ENCODE measurements at places on chromosomes 2 and 18. TPM values are rescaled to one million over a fixed set of nuclear protein-coding genes. Genes with fewer than 3 reads are reported as not detected.

The METTL8 gene
- total RNA-seq = 39.6 TPM

The ACMSD gene
- not detected for total RNA-seq

The FAM117B gene
- total RNA-seq = 29.5 TPM

The RSAD2 gene
- 3.7 TPM for total RNA-seq

The EML6 gene
- total RNA-seq = 0.93 TPM

The C2orf80 gene
- total RNA-seq = not detected

DNA sequence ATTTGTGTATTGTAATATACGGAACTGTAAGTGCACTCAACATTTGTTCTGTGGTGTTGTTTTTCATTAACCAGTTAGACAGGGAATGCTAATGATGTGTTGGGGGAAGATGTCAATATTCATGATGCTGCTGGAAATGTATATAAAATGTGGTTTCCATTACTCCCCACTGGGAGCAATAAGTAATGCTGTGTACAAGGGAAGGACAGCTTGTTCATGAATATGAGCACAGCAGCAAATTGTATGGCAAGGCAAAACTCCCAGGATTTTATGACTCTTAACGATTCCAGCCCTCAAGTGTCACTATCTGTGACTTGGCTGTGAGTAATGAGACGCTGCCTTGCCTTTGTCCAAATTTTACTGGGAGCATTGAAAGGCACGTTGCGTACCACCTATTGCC lies 312.4 kb upstream of the DDX18 start:
- no peak for DNase-seq

DNA sequence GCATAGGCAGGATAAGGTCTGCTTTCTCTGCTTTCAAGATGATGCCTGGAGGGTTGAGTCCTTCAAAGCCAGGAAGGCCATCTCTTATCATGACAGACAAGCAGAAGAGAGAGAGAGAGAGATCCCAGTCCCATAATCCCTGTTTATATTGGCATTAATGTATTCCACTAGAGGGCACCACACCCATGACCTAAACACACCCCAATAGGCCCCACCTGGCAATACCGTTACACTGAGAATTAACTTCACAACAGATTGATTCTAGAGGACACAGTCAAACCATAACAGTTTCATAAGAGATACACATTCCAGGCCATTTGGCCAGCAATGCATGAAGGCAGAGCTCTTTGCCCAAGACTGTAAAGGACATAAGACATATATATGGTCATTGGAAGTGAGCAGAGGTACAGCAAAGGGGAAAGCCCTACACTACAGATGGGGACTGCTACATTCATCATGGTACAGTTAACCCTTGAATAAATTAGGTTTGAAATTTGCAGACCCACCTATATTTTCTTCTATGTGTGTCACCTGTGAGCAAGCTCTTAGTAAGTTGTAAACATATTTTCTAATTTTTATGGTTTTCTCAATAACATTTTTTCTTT lies 1516.1 kb downstream of the RPIA start:
- DNase-seq = no peak

GRCh38 chr2:100059638-100060037 lies 82.8 kb downstream of the AFF3 start:
- no peak for DNase-seq

DNA sequence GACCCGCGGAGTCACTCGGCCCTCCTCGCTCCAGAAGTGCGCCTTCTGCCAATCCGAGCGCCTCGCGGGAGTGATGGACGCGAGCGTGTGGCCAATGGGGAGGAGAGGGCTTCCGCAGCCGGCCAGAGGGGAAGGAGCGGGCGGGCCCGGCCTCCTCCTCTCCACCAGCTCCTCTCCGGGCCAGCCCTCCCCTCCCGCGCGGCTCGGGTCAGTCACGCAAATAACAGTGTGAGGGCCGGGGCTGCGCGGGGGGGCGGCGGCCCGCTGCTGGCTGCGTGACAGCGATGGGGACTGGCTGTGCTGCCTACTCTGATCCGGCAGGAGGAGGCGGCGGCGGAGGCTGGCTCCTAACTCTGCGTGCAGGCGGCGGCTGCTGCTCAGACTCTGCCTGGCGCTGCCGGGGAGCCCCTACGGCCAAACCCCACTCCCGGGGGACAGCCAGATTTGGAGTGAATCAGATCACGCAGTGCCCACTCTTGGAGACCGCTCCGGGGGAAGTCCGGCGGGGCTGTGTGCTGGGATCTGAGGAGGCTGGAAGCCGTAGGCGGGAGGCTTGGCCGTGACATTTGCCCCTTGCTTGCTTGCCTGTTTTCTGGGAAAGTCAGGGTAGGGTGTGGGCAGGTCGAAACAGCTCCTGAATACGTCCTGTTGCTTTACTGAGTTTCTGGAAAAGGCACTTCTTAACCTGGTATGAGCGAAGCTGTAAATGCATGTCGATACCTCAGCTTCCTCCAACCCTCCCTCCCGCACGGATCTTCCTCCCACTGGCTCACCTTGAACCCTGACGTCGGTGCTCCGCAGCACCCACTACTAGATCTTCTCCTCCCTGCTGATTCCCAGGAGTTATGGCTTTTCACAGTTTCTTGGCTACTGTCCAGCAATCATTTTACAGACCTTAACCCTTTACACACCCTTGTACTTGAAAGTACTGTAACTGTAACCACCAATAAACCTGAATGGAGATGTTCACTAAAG lies 97.9 kb upstream of the SERTAD2 start:
- DNase-seq = peak; percentile 97

- DNase-seq = no peak
These were observed 32.2 kb downstream of the FN1 start for GRCh38 chr2:215403441-215404347.

DNA sequence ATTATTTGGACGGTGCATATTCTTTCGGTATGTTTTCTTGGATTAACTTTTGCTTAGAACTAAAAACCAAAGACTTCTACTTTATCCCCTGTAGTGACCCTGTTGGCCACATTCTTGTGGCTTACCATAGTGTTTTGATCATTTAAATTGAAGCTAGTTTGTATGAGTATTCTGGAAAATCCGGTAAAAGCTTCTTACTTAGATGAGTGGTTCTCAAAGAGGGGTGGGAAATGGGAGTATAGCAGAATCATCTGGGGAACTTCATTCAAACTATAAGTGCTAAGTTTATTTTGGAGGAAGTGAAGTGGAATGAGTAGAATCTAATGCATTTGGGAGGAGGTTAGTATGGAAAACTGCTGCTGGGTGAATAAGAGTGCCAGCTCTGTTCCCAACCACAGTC lies 3.8 kb downstream of the PPP1CB start:
- DNase-seq = no peak

GRCh38 chr2:50355891-50356290 lies 676.0 kb downstream of the NRXN1 start:
- no peak for DNase-seq
